HT-29 (cell line): ENCODE measurements at places on chromosomes 5 and 9. TPM values are rescaled to one million over a fixed set of nuclear protein-coding genes. Genes with fewer than 3 reads are reported as not detected.

GRCh38 chr9:29456940-29457339, 1883.7 kb upstream of the C9orf72 start:
- no peak for DNase-seq

PCDHB10 gene
- total RNA-seq, result 0.05 TPM in 1 of 2 replicates, not detected in the other

- DNase-seq, result no peak
Measured at GRCh38 chr9:104775574-104775936, 11.6 kb downstream of the NIPSNAP3B start.

DNA sequence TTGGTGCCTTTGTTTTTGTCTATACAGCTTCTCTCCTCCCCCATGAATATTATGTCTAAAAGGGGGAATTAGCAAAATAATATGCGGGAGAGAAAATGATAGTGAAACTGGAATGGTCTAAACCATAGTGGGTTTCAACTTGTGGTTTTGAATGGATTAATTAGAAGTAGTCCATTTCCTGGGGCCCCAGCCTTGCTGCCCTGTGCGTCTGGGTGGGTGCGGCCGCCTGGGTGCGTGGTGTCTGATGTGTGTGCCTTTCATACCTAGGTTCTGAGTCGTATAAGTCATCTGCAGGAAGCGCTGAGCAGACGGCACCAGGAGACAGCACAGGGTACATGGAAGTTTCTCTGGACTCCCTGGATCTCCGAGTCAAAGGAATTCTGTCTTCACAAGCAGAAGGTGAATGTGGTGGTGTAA, 120.0 kb upstream of the CACNA1B start:
- DNase-seq, result no peak

GRCh38 chr9:8251566-8251965, 452.0 kb upstream of the DMAC1 start:
- no peak for DNase-seq

GRCh38 chr9:14307989-14308852, 5.7 kb downstream of the NFIB start:
- DNase-seq, result no peak

DNA sequence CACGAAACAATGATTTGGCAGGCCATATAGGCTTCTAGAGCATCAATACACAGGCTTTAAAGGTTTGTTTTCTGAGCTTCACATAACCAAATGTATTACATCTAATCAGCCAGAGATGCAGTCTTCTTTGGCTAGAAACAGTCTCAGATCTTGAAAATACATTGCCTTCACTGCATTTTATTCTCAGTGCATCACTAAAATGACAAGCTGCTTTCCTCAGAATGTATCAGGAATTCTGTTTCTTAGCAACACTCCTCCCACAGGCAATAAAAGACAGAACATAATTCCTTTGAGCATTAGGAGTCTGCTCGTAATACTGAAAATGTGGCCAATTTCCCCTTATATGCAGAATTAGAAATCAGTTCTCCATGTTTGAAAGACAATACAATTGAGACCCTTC, 36.9 kb downstream of the FEM1C start:
- DNase-seq, result peak; percentile 45

DNA sequence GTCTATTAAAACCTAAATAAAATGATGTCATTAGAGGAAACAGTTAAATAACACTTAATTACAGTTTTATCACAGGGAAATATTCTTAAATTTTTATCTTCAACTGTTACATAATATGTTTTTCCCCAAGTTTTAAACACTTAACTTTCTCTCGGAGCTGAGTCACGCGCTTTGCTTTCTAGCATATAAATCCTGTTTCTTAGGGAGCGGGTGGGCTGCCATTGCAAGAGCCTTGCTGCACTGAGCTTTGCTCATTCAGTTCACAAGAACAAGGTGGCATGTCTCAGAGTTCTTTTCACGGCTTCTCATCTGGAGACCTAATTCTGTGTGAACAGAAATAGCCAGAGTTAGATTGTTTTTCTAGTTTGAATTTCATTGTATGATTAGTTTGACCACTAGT, 166.1 kb downstream of the ZSWIM6 start:
- no peak for DNase-seq
